ENCODE measurements at places on chromosomes 6 and 20. TPM values are rescaled to one million over a fixed set of nuclear protein-coding genes. Genes with fewer than 3 reads are reported as not detected.

GRCh38 chr6:72855471-72855870, 233.6 kb downstream of the KCNQ5 start:
- no peak for DNase-seq
- no peaks in the 10 kb centered on the region for H3K36me3 ChIP-seq
- 0 out of 2 replicates have a peak, but pooled peaks cover 4% of the 10 kb centered on the region for H3K4me1 ChIP-seq
- no peak overlapping the region for H3K4me3 ChIP-seq
- H3K27me3 ChIP-seq = no peaks in the 10 kb centered on the region
- no peak overlapping the region for H3K27ac ChIP-seq

C6orf47 gene
- 35.6 TPM for total RNA-seq

- peaks cover 22% of the 10 kb centered on the region for H3K4me1 ChIP-seq
- H3K4me3 ChIP-seq = no peak overlapping the region
- no peaks in the 10 kb centered on the region for H3K27me3 ChIP-seq
- no peak for DNase-seq
- H3K27ac ChIP-seq = no peak overlapping the region
These were observed 1.2 kb downstream of the DDR1 start for GRCh38 chr6:30885481-30885998.

DNA sequence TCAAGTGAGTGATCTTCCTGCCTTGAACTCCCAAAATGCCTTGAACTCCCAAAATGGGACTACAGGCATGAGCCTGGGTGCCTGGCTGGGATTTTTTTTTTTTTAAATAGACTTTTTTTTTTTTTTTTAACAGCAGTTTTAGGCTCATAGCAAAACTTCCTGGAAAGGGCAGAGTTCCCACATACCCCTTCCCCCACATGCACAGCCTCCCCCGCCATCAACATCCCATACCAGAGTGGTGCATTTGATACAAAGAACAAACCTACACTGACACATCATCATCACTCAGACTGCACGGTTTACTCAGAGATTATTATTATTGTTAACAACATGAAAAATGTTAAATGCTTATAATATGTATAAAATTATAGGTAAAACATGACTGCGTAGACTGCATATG, 26.0 kb downstream of the UQCC1 start:
- no peaks in the 10 kb centered on the region for H3K27me3 ChIP-seq
- no peaks in the 10 kb centered on the region for H3K4me1 ChIP-seq

COL10A1 gene
- not detected for total RNA-seq

DNA sequence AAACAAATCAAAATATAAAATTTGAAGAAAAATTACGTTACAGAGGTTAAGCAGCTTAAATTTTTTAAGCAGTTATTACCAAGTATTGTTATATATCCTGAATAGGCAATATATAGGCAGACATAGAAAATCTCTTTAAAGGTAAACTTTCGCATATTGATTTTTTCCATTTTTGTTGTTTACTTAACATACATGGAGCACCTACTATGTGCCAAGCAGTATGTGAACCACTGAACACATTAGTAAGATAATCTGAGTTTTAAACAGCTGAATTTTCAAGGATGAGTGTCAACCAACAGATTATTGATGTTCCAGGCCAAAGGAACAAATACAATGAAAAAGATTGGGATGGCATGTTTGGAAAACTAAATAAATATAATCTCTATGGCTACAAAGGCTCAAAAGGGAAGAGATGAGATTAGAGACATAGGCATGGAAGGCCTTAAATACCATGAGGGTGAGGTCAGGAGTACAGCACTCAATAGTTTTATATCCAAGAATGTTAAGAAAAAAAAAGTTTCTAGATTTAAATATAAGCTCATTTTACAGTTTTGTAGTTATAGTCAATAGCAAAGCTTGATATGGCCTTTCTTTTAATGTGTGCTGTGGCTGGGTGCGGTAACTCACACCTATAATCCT, 277.5 kb downstream of the PTPRK start:
- H3K4me3 ChIP-seq = no peak overlapping the region
- no peak overlapping the region for H3K27ac ChIP-seq
- H3K36me3 ChIP-seq = no peaks in the 10 kb centered on the region
- DNase-seq = no peak
- H3K4me1 ChIP-seq = no peaks in the 10 kb centered on the region

- H3K27ac ChIP-seq = no peak overlapping the region
- H3K27me3 ChIP-seq = no peaks in the 10 kb centered on the region
- H3K36me3 ChIP-seq = no peaks in the 10 kb centered on the region
These were observed 29.1 kb upstream of the C20orf203 start for GRCh38 chr20:32702706-32703425.

SLC12A5 gene
- not detected for total RNA-seq

DNA sequence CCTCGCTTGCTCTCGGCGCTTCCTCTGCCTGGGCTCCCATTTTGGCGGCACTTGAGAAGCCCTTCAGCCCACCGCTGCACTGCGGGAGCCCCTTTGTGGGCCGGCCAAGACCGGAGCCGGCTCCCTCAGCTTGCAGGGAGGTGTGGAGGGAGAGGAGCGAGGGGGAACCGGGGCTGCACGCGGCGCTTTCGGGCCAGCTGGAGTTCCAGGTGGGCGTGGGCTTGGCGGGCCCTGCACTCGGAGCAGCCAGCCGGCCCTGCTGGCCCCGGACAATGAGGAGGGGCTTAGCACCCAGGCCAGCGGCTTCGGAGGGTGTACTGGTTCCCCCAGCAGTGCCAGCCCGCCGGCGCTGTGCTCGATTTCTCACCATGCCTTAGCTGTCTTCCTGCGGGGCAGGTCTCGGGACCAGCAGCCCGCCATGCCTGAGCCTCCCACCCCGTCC, 10.2 kb upstream of the SRPK1 start:
- no peak overlapping the region for H3K27ac ChIP-seq
- H3K36me3 ChIP-seq = no peaks in the 10 kb centered on the region

IL17F gene
- total RNA-seq = not detected

DNA sequence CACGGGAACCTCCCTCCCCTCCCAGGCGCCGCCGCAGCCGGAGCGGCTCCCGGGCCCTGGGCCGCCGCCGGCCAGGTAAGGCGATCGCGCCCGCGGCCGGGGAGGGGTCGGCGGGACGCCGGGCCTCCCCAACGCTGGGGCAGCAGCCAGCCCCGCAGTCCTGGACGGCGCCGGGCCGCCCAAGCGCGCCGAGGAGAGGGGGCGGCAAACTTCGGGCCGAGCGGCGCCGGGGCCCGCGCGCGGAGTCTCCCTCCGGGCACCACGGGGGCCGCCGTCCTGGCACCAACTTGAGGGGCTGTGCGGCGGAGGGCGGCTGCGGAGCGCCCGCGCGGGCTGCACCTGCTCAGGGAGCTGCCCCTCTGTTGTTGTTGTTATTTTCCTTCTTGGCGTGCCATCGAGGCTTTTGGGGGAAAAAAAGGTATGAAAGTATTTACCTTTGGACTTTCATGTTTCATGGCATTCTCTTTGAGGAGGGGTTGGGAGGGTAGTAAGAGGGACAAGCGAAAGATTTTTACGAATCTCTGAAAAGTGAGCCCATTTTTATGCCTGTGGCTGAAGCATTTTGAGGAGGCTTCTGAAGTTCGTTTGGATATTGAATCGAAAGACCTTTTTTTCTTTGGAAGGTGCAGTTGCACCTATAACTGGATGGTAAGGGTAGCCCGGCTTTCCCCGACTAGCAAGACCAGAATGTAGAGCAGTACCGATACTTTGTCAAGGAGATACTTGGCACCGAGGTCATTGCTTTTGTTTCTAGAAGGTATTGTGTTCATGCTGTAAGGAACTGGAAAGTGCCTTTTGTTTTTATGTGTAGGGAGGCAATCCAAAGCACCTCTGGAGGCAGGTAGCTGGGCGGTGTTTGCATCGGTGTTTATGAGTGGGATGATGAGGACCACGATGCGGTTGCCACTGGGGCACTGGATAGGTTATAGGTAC, at the start of gene RNF182:
TSS of gene RNF182 (plus strand) at position 4 of the 933 bp plus-strand sequence. CDS start 52,168 bp downstream, outside the sequence.
- H3K36me3 ChIP-seq = no peaks in the 10 kb centered on the region
- H3K27me3 ChIP-seq = no peaks in the 10 kb centered on the region
- no peak for DNase-seq
- H3K4me1 ChIP-seq = no peaks in the 10 kb centered on the region

DNA sequence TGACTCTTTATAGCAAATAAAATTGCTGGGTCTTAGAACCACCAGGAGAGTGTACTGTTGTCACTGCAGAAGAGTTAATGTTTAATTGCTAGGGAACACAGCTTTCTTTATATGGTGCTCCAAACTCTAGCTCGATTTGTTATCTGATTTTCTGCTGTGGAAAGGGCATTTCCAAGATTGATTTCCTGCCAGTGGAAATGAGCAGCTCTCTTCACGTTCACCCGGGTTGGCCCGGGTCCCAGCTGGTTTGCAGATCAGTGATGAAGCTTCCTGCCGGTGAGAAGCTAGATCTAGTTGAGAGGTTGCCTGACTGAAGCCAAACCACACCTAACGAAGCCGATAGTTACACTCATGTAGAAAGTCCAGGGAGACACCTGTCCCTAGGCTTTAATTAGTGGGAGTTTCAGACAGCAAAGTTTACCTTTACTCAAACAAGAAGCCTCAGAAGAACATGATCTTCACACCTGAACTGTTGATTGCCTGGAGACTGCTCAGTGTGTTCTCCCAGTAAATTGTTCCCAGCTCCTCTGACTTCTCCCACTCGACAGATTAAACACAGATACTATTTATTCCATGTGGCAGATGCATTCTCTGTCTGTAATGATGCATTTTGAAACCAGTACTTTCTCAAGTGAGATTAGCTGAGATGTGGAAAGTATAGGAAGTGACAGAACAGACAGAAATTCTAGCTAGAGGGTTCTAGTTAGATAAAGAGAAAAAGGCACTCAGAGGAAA, 27.8 kb downstream of the PAQR8 start:
- H3K4me3 ChIP-seq = no peak overlapping the region
- H3K27ac ChIP-seq = no peak overlapping the region
- no peaks in the 10 kb centered on the region for H3K27me3 ChIP-seq

CLIC5 gene
- total RNA-seq = not detected

GRCh38 chr6:71490876-71491275, 202.3 kb downstream of the OGFRL1 start:
- H3K4me1 ChIP-seq = no peaks in the 10 kb centered on the region
- DNase-seq = no peak
- no peak overlapping the region for H3K4me3 ChIP-seq
- no peaks in the 10 kb centered on the region for H3K27me3 ChIP-seq
- no peak overlapping the region for H3K27ac ChIP-seq

- no peaks in the 10 kb centered on the region for H3K27me3 ChIP-seq
- peak; percentile 29 for DNase-seq
- H3K4me3 ChIP-seq = no peak overlapping the region
- H3K36me3 ChIP-seq = peaks cover 25% of the 10 kb centered on the region
These were observed 4.0 kb downstream of the ZBTB2 start for GRCh38 chr6:151387175-151387970.

- no peak overlapping the region for H3K4me3 ChIP-seq
- no peak for DNase-seq
- no peaks in the 10 kb centered on the region for H3K36me3 ChIP-seq
- H3K27me3 ChIP-seq = no peaks in the 10 kb centered on the region
These were observed 122.9 kb downstream of the FAM120B start for GRCh38 chr6:170429450-170429849.

DEFB124 gene
- total RNA-seq = not detected

RAET1G gene
- total RNA-seq = not detected

SMLR1 gene
- total RNA-seq = not detected

DNA sequence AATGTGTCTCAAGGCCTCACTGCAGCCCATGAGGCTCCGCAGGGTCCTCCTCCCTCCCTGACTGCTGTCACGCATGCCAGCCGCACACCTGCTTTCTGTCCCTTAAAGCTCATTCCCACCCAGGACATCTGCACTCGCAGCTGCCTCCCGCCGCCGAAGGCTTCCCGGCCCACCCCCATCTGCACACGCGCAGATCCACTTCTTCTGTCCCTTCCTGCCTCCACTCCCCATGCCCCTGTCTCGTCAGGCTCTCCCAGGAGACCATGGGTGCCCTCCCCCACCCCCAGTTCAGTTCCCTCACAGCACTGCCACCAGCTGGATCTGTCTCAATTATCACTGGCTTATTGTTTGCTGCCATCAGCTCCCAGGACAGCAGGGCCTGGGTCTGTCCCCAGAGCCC, 63.0 kb downstream of the RIPOR3 start:
- no peak overlapping the region for H3K27ac ChIP-seq
- no peak for DNase-seq
- no peaks in the 10 kb centered on the region for H3K27me3 ChIP-seq
- no peaks in the 10 kb centered on the region for H3K36me3 ChIP-seq

DNA sequence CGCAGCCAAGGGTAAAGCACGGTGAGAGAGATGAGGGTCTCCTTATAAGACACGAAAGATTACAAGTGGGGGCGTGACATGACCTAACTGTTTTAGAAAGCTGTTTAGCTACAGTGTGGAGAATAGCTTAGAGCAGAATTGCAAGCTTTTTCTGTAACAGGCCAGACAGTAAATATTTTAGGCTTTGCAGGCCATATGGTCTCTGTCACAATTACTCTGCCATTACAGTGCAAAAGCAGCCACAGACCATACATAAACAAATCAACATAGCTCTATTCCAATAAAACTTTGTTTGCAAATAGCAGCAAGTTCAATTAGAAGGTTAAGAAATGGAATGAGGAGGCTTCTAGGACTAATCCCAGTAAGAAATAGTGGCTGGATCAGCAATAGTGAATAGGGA, 16.8 kb downstream of the PGM3 start:
- H3K27ac ChIP-seq = no peak overlapping the region
- H3K4me3 ChIP-seq = no peak overlapping the region
- H3K27me3 ChIP-seq = no peaks in the 10 kb centered on the region
- DNase-seq = no peak
- peaks cover 56% of the 10 kb centered on the region for H3K36me3 ChIP-seq

DNA sequence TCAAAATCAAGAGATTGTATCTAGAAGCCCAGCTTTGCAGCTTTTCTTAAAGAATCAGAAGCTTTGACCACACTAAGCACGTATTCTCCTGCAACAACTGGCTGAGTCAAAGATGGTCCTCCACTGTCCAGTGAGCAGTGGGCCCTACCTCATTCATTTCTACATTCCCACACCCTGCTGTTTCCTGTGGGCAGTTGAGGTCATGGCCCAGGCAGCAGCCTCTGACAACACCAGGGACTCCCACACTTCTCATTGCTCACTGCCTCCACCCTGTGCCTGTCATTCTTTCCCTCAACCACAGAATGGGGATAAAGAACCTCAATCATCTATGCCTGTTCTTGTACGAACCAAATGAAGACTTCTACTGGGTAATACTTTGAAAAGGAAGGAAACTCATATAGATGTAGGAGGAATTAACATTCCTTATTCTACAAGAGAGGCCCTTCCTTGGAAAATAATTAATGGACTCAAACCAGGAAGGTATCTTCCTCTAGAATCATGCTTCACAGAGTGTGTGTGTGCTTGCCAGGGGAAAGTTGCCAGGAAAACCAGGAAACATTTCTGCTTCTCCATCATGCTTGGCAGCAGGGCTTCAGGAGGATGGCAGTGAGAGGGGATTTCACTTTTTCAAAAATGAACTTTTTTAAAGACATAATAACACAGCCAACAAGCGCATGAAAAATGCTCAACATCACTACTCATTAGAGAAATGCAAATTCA, 191.7 kb upstream of the RIN2 start:
- no peaks in the 10 kb centered on the region for H3K27me3 ChIP-seq
- DNase-seq = no peak
- no peaks in the 10 kb centered on the region for H3K36me3 ChIP-seq
- H3K27ac ChIP-seq = no peak overlapping the region

GRCh38 chr6:133999305-133999704, 46.3 kb downstream of the TBPL1 start:
- H3K4me1 ChIP-seq = no peaks in the 10 kb centered on the region
- no peaks in the 10 kb centered on the region for H3K36me3 ChIP-seq
- H3K27me3 ChIP-seq = no peaks in the 10 kb centered on the region
- no peak for DNase-seq
- H3K4me3 ChIP-seq = no peak overlapping the region
- H3K27ac ChIP-seq = no peak overlapping the region

MAP7 gene
- not detected for total RNA-seq
